Type B pancreatic cell (in vitro differentiated cells): ENCODE measurements at places on chromosomes 1 and 21. TPM values are rescaled to one million over a fixed set of nuclear protein-coding genes. Genes with fewer than 3 reads are reported as not detected.

Gene PEX11B
- 31.2 and 32.2 TPM in 2 replicates for total RNA-seq

Gene S100A3
- 1.4 and 2.8 TPM in 2 replicates for total RNA-seq

Gene OR2L8
- total RNA-seq: not detected in 2 replicates

Gene CFH
- total RNA-seq: 1.6 TPM in 2 replicates

Gene RGS7
- 2.2 and 2.5 TPM in 2 replicates for total RNA-seq

Gene WDR47
- total RNA-seq: 12.6 and 15.2 TPM in 2 replicates

Gene RASAL2
- total RNA-seq: 21.8 and 32.6 TPM in 2 replicates

Gene SMIM1
- total RNA-seq: 10.8 and 15.1 TPM in 2 replicates

Gene NIT1
- 42.4 and 47.5 TPM in 2 replicates for total RNA-seq

Gene NHLH1
- total RNA-seq: 0.48 and 2.2 TPM in 2 replicates

DNA sequence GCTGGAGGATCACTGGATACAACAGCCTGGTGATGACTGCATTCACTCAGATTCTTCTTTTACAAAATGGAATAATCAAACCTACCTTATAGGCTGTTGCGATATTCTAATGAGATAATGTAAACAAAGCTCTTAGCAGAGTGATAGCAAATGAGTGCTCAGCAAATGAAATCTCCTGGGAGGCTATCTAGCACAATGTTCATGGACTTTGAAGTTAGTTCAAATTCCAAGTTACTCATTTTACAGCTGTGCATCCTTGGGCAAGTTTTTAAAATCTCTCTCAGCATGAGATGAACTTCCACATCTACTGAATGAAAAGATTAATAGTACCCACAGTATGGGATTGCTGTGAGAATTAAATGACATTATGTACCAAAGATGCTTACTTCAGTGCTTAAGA lies 80.8 kb upstream of the PAPPA2 start:
- H3K36me3 ChIP-seq: no peaks in the 10 kb centered on the region
- DNase-seq: no peak

- H3K4me3 ChIP-seq: no peak overlapping the region
- DNase-seq: no peak
- no peaks in the 10 kb centered on the region for H3K36me3 ChIP-seq
- no peak overlapping the region for H3K27ac ChIP-seq
These were observed 6.9 kb upstream of the PIGR start for GRCh38 chr1:206953126-206953525.

- peaks cover 20% of the 10 kb centered on the region for H3K4me1 ChIP-seq
- no peaks in the 10 kb centered on the region for H3K36me3 ChIP-seq
- no peaks in the 10 kb centered on the region for H3K27me3 ChIP-seq
- H3K4me3 ChIP-seq: peak overlapping the region; percentile 15
These were observed 121.7 kb downstream of the ADGRL4 start for GRCh38 chr1:78884685-78885452.

- no peak overlapping the region for H3K4me3 ChIP-seq
- no peaks in the 10 kb centered on the region for H3K36me3 ChIP-seq
- H3K4me1 ChIP-seq: peaks cover 14% of the 10 kb centered on the region
These were observed 8.7 kb upstream of the UMODL1 start for GRCh38 chr21:42062236-42063022.

DNA sequence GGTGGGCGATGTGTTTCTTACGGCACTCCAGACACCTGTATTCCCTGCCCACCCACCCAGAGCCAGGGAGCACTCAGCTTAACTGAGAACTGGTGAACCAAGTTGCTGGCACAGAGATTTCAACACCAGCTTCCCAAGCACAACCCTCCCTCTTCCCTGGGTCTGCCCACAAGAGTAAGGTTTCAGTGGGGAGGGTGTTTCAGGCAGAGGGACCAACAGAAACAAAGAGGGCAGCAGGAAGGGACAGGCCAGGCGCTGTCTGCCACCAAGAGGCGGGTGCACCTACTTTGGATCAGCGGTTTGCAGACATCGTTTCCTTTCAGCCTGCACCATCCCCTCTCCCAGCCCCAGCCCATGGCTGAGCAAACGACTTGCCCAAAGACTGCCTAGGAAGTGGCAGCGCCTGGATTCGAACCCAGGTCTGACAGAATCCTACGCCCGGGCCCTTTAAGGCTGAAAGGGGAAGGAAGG lies 21.9 kb upstream of the ALDH4A1 start:
- peaks cover 43% of the 10 kb centered on the region for H3K4me1 ChIP-seq
- no peaks in the 10 kb centered on the region for H3K27me3 ChIP-seq
- no peaks in the 10 kb centered on the region for H3K36me3 ChIP-seq
- DNase-seq: no peak
- H3K4me3 ChIP-seq: no peak overlapping the region

DNA sequence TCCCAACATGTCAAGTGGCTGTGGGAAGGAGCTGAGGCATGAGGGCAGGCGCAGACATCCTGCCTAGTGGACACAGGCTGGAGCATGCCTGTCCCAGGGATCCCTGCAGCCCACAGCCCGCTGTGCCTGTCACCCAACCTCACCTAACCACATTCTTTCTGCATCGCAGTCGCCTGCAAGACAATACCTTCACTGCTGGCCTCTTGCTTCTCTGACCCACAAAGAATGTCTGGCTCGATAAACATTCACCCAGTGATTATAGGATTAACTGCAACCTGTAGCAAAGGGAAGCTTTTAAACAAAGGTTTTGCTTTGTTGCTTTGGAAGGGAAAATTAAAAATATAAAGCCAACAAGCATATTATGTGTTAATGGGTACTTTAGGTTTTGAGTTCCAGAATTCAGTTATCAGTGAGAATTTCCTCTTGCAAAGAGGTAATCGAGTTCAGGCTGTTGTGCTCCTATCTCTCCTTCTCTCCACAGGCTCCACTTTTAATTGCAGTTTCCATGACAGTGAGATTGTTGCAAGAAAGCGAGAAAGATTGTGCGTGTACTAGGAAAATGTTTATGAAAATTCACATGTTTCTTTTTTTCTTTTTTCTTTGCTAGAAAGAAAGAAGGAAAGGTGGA lies 40.0 kb upstream of the ZNF648 start:
- peak overlapping the region; percentile 91 for H3K27ac ChIP-seq
- peaks cover 12% of the 10 kb centered on the region for H3K4me1 ChIP-seq
- H3K27me3 ChIP-seq: no peaks in the 10 kb centered on the region
- peak overlapping the region; percentile 58 for H3K4me3 ChIP-seq
- DNase-seq: no peak
- H3K36me3 ChIP-seq: peaks cover 3% of the 10 kb centered on the region

GRCh38 chr21:38506661-38507281 lies 8.5 kb upstream of the ERG start:
- no peaks in the 10 kb centered on the region for H3K36me3 ChIP-seq
- DNase-seq: no peak
- H3K27me3 ChIP-seq: peaks cover 8% of the 10 kb centered on the region
- H3K4me3 ChIP-seq: no peak overlapping the region
- H3K4me1 ChIP-seq: peaks cover 31% of the 10 kb centered on the region
- H3K27ac ChIP-seq: no peak overlapping the region

DNA sequence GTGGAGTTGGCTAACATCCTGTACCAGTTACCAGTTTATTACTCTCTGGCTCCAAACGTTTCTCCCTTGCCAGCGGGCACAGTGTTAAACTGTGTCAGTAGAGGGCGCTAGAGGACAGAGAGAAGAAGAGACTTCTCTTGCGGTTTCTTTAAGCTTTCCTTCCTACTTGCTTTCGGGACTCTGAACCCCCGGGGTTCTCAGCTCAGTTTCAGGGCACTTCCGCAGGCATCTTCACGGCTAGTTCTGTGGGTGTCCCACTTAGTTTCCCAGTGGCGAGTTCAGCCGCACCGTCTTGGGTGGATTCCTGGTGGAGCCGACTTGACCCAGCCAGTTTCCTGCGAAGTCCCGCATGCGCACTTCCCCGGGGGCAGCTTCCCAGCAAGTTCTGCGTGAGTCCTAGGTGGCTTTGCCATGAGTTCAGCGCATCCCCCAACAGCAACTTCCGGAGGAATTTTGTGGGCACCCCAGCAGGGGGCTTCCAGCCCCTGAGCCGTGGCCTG lies 37.9 kb upstream of the BTG2 start:
- H3K27ac ChIP-seq: peak overlapping the region; percentile 29
- peaks cover 4% of the 10 kb centered on the region for H3K27me3 ChIP-seq

DNA sequence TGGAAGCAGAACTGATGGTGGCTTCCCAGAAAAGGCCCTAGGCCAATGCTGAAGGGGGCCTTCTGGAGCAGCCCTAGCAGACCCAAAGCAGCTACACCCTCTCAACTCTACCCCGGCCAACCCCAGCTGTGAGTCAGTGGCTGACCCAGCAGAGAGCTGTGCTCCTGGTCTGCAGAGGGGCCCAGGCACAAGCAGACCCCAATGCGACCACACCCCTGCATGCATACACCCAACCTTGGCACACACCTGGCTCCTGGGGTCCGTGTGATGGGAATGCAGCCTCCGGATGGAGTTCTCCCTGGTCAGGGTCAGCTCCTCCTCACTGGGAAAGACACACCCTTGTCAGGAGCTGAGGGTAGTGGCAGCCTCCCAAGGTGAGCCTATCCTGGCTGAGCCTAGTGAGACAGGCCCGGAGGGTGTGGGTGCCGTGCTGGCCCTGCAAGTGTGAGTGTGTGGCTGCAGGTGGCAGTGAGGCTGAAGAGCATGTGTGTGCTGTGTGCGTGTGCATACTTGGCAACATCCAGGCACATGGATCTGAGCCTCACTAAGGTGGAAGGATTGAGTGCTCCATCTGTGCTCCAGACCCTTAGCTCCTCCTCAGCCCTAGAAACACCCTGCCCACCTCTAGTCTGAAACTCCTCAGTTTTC lies 3.9 kb upstream of the ARHGAP30 start:
- H3K27ac ChIP-seq: peak overlapping the region; percentile 91
- no peak for DNase-seq
- H3K27me3 ChIP-seq: no peaks in the 10 kb centered on the region
- H3K4me1 ChIP-seq: no peaks in the 10 kb centered on the region
- H3K4me3 ChIP-seq: peak overlapping the region; percentile 11

DNA sequence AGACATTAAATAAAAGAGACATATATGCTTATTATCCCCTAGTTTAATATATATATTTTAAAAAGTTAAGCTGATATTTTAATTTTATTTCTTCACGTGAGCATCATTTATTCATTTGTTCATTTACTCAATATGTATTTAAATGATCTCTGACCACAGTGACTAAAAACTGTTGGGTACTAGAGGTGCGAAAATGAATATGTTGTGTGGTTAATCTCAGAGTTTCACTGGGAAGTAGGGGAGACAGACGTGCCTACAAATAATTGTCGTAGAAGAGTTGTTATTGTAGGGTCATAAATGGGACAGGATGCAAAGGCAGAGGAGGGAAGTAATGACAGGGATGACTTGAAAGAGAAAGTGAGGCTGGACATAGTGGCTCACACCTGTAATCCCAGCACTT lies 213.0 kb upstream of the CACYBP start:
- H3K27ac ChIP-seq: no peak overlapping the region
- no peaks in the 10 kb centered on the region for H3K27me3 ChIP-seq
- H3K4me3 ChIP-seq: no peak overlapping the region
- no peaks in the 10 kb centered on the region for H3K36me3 ChIP-seq
- DNase-seq: no peak

GRCh38 chr1:32195531-32195930 lies 4.9 kb upstream of the CCDC28B start:
- peaks cover 17% of the 10 kb centered on the region for H3K4me1 ChIP-seq
- no peak overlapping the region for H3K4me3 ChIP-seq
- H3K27me3 ChIP-seq: no peaks in the 10 kb centered on the region
- no peak for DNase-seq
- H3K36me3 ChIP-seq: peaks cover 26% of the 10 kb centered on the region
